Transverse colon (tissue), 4 donors: ENCODE measurements at places on chromosomes 6 and 20. TPM values are rescaled to one million over a fixed set of nuclear protein-coding genes. Genes with fewer than 3 reads are reported as not detected.

DNA sequence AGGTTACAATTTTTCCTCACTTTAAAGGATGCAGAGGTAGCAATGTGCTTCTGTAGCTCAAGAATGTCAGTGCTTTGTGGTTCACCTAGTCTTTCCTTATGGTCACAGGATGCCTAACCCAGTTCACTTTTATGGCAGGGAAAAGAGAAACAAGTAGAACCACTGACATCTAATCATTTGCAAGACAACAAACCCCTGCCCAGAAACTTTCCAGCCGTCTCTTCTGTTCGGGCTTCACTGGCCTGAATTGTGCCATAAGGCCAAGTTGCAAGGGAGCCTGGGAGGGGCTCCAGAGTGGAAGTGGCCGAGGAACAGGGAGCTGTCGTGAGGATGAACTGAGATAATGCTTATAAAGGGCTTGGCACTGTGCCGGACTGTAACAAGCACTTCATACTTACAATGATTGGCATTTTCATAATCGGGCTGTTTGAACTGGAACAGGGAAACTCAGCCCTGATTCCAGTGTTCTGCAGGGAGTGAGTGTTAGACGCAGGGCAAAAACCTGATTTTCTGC is 212.6 kb downstream of the BCAS1 start:
- no peaks in the 10 kb centered on the region for H3K27me3 ChIP-seq
- H3K4me3 ChIP-seq = no peak overlapping the region
- H3K4me1 ChIP-seq = peaks cover 2% of the 10 kb centered on the region

- H3K4me1 ChIP-seq = peaks cover 49% of the 10 kb centered on the region
- no peak for DNase-seq
- no peaks in the 10 kb centered on the region for H3K36me3 ChIP-seq
Measured at GRCh38 chr6:43703512-43704429, 16.2 kb upstream of the MRPS18A start.

DNA sequence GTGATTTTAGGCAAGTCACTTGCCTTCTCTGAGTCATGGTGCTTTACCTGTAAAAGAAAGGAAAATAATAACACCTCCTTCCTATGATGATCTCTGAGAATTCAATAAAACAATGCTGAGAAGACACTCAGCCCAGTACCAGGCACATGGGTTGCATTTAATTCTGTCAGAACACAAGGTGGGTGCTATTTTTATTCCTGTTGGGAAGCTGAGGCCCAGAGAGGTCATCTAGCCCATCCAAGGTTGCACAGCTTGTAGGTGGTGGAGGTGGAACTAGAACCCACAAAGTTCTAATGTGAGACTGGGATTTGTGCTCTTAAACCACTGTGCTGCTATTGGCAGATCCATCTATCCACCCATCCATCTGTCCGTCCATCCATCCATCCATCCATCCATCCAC is 39.6 kb upstream of the PTGIS start:
- H3K27ac ChIP-seq = no peak overlapping the region
- H3K4me1 ChIP-seq = peaks cover 7% of the 10 kb centered on the region
- no peaks in the 10 kb centered on the region for H3K27me3 ChIP-seq
- no peak for DNase-seq
- H3K36me3 ChIP-seq = no peaks in the 10 kb centered on the region
- no peak overlapping the region for H3K4me3 ChIP-seq

DNA sequence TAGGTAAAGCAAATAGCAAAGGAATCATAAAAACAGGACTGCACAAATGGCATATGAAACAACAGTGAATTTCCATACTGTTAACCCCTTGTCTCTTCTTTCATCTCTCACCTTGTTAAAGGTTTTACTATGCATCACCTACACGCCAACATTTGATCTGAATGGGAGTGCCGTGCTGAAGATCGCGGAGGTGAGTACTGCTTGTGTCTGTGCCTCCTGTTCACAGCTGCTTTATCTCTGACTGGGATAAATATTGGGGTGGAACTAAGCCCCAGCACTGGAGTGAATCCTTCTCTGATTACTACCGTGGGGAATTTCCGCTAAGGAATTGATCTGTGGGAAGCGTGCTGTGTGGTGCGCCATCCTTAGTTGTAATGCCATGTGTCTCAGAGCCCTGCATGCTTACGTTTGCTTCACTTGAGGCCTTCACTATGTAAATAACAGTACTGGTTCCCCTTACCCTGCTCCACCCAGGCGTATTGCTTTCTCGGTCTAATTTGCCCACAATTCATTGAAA is 11.4 kb upstream of the PBOV1 start:
- no peak for DNase-seq
- H3K36me3 ChIP-seq = no peaks in the 10 kb centered on the region
- no peak overlapping the region for H3K27ac ChIP-seq
- no peaks in the 10 kb centered on the region for H3K27me3 ChIP-seq
- no peak overlapping the region for H3K4me3 ChIP-seq

- peaks cover 6% of the 10 kb centered on the region for H3K4me1 ChIP-seq
- no peak overlapping the region for H3K27ac ChIP-seq
- no peak for DNase-seq
- H3K27me3 ChIP-seq = no peaks in the 10 kb centered on the region
- H3K36me3 ChIP-seq = no peaks in the 10 kb centered on the region
Measured at GRCh38 chr6:140047321-140047720, 672.9 kb upstream of the CITED2 start.

DNA sequence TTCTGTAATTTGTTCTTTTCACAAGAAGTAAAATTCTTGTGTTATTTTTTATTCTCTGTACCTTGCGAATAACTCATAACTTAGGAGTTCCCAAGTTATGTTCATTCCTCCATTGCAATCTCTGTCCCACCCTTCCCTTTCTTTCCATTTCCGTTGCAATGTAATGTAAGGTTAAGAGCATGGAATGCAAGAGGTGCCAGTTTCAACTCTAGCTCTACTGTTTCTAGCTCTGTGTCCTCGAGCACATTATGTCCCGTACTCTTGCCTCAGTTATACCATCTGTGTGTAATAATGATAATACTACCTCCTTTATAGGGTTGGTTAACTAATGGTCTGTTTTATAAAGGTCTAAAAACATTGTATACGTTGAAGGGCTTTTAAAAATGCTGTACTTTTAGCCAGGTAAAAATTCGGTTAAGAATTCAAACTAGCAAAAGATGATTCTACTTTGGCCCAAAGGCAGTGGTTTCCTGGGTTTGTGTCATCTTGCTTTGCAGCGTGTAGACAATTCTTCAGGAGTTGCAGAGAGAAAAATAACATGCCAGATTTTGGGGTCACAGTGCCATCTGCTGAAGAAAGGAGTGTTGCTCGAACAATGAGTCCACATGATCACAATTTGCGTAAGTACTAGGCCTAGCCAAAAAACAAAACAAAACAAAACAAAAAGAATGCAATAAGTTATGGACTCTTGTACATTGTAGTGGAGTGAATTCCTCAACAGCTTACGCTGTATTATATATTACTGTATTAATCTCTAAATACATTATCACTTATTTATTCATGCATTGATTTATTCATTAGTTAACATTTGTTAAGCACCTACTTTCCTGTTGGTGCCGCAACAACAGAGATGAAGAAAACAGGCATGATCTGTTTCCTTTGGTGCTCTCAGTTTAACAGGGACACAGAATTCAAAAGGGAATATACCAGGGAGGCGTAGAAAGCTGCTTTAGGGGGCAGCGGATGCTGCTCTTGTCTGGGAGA is 10.0 kb upstream of the PFDN4 start:
- no peak overlapping the region for H3K4me3 ChIP-seq
- H3K4me1 ChIP-seq = no peaks in the 10 kb centered on the region
- no peaks in the 10 kb centered on the region for H3K36me3 ChIP-seq

CNR1 gene
- 16.1 TPM for total RNA-seq

SYNE1 gene
- total RNA-seq = 49.4 TPM

SYCP2L gene
- total RNA-seq = not detected
